Stimulated activated CD4-positive, alpha-beta T cell treated with anti-CD3 and anti-CD28 coated beads, Interleukin-1b, Interleukin-23, amount 100 ng/mL, for 1 hour (primary cell): ENCODE measurements at places on chromosomes 2 and 18.

- no peak for DNase-seq
Observed at GRCh38 chr2:233140978-233141377, 80.8 kb downstream of the INPP5D start.

DNA sequence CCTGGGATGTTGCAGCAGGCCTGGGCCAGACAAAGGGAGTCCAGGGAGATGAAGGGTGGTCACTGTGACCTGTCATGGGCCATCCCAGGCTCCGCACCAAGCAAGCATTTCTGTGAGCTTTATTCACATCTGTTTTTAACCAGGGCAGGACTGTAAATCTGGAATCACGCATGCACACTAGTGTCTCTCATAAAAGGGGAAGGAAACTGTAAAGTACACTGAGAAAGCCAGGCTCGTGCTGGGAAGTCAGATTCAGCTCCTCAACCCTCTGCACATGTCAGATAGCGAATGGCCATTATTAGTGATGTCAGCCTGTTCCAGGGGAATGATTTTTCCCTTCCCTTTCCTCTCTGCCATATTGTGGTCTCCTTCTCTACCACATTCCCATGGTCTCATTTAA lies 818.6 kb upstream of the RAB6C start:
- DNase-seq: no peak

GRCh38 chr2:74873012-74873665 lies 39.2 kb downstream of the HK2 start:
- no peak for DNase-seq

DNA sequence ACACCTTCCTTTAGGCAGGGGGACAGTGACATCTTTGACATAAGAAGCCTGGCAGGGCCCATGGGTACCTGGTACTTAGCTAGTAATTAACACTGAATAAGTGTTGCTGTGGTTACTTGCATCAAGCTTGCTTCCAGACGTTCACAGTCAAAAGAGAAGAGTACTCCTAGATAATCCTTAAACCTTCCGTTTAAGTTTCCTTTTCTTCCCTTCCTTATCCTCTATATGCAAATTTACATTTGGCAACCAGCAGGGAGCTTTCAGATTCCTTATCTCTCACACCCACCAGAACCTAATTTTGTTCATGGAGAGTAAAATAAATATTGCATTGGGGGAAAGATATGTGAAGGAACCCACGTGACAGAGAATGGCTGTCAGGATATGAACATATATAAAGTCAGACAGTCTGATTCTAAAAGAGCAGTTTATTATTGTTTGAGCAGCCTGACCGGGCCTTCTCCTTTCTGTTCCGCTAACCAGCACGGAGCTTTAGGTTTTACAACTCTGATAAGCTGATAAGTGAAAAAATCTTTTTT lies 7.8 kb upstream of the RAB31 start:
- no peak for DNase-seq

DNA sequence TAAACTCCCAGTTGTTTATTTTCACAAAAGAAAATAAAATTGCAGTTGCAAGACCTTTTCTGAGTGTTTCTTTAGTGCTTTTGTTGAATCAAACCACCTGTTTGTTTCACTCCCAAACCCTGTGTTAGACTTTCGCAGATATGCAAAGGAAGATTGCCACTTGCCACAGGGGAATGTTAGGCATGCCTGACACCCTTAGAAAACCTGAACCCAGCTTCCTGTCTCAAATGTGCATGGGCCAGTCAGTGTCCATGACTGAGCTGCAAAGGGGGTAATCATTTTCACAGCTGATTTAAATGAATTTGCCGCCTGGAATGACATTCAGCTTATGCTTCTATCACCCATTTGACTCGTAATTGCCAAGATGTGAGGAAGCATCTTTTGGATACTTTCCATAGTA lies 17.5 kb downstream of the TGOLN2 start:
- DNase-seq: no peak
